ENCODE measurements at places on chromosomes 3 and 15. TPM values are rescaled to one million over a fixed set of nuclear protein-coding genes. Genes with fewer than 3 reads are reported as not detected.

DNA sequence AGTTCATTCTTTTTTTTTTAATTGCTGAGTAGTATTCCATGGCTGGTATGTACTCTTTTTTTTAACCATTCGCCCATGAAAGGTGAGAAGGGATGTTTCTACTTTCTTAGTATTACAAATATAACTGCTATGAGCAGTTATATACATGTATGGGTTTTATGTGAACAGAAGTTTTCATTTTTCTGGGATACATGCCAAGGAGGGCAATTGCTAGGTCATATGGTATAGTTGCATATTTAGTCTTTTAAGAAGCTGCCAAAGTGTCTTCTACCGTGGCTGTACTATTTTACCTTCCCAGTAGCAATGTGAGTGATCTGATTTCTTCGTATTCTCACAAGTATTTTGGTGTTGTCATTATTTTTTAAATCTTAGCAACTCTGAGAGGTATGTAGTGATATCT, 11.2 kb upstream of the KLHL40 start:
- no peak overlapping the region for H3K27ac ChIP-seq
- no peak overlapping the region for H3K4me3 ChIP-seq
- DNase-seq = no peak
- no peaks in the 10 kb centered on the region for H3K4me1 ChIP-seq

GRCh38 chr3:157174290-157174648, 14.3 kb upstream of the CCNL1 start:
- no peaks in the 10 kb centered on the region for H3K27me3 ChIP-seq
- no peak for DNase-seq
- peaks cover 18% of the 10 kb centered on the region for H3K4me1 ChIP-seq
- peak overlapping the region; percentile 95 for H3K27ac ChIP-seq

The KCNAB1 gene
- 2.3 TPM for total RNA-seq

DNA sequence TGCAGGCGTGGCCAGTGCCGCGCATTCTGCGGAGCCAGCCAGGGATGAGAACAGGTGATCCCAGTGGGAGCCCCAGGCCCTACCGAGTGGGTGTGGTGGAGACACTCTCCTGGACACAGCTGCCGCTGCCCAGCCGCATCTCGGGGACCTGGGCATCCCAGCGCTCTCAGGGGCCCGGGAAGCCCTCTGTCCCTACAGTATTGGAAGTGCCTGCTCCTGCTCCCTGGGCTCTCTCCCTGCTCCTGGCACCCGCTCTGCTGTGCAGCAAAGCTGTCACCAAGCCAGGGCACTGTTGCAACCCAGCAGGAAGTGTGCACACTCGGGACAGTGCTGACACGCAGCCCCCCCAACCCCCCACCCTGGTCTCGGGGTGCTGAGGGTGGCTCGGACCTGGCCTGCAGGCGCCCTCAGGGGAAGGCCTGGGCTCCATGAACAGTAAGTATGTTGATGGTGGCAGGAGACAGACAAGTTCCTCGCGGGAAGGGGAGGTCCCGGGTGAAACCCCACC, 1177.4 kb upstream of the GBE1 start:
- H3K4me1 ChIP-seq = no peaks in the 10 kb centered on the region
- H3K27me3 ChIP-seq = no peaks in the 10 kb centered on the region
- H3K36me3 ChIP-seq = no peaks in the 10 kb centered on the region
- H3K4me3 ChIP-seq = no peak overlapping the region

The CD47 gene
- 43.1 TPM for total RNA-seq

DNA sequence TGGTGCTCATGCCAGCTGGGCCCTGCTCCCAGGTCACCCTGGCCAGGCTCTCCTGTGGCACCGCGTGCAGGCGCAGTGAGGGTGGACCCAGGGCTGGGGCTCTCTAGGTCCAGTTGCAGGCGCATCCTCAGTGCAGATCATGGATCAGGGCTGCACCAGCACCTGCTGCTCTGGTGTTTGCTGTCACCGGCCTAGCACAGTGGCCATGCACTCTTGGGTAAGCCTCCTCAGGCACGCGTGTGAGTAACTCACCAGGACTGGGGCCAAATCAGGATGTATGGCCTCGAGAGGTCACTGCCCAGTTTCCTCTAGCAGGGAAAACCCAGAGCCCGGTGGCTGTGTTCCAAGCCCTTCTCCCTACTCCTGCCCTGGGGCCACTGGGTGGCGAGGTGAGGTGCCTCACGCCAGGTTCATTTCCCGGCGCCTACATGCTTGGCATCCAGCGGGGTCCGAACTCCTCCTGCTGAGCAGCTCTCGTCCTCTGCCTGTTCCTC, 45.5 kb upstream of the SLC41A3 start:
- peaks cover 3% of the 10 kb centered on the region for H3K4me1 ChIP-seq
- no peak overlapping the region for H3K27ac ChIP-seq
- H3K4me3 ChIP-seq = no peak overlapping the region
- no peaks in the 10 kb centered on the region for H3K36me3 ChIP-seq
- DNase-seq = peak; percentile 18

DNA sequence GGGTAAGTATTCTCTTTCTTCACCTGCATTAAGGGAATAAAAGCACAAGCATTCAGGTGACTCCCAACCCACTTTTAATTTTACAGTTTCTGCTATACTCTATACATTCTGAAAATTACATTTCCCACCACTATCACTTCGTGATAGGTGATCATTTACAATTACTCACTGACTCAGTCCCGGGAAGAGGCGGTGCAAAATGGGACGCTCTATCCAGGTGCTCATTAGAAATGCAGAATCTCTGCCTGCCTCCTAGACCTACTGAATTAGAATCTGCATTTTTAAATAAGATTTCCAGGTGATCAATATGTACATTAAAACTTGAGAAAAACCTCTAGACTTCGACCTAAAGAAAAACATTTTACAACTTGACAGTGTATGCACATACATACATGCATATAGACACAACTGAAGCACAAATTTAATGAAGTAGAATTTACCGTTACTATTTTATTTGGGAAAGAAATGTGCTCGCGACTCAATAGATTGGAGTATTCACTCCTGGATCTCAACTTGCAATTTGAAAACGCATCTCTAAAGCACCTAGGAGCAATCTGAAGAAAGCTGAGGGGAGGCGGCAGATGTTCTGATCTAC, 598 bp upstream of the TGFBR2 start:
- H3K27me3 ChIP-seq = no peaks in the 10 kb centered on the region
- no peaks in the 10 kb centered on the region for H3K36me3 ChIP-seq
- peaks cover 2% of the 10 kb centered on the region for H3K4me1 ChIP-seq
- no peak for DNase-seq
- peak overlapping the region; percentile 100 for H3K27ac ChIP-seq

The SLC49A4 gene
- 13.5 TPM for total RNA-seq

The GATM gene
- total RNA-seq = 15.7 TPM

GRCh38 chr3:35596335-35596995, 42.9 kb upstream of the ARPP21 start:
- no peak overlapping the region for H3K27ac ChIP-seq
- no peak for DNase-seq
- H3K4me1 ChIP-seq = no peaks in the 10 kb centered on the region
- H3K4me3 ChIP-seq = no peak overlapping the region
- no peaks in the 10 kb centered on the region for H3K27me3 ChIP-seq

The P3H2 gene
- 10.6 TPM for total RNA-seq

GRCh38 chr3:42763021-42763420, 10.0 kb downstream of the CCDC13 start:
- H3K27me3 ChIP-seq = no peaks in the 10 kb centered on the region
- no peak overlapping the region for H3K27ac ChIP-seq
- no peak overlapping the region for H3K4me3 ChIP-seq
- DNase-seq = no peak
- H3K36me3 ChIP-seq = no peaks in the 10 kb centered on the region

The PLA2G4D gene
- total RNA-seq = not detected

- no peaks in the 10 kb centered on the region for H3K36me3 ChIP-seq
- H3K4me1 ChIP-seq = peaks cover 42% of the 10 kb centered on the region
- H3K27ac ChIP-seq = peak overlapping the region; percentile 59
- H3K27me3 ChIP-seq = no peaks in the 10 kb centered on the region
- H3K4me3 ChIP-seq = no peak overlapping the region
- DNase-seq = peak; percentile 48
Observed at GRCh38 chr15:63858881-63859280, 25.1 kb upstream of the HERC1 start.

The HTR3E gene
- not detected for total RNA-seq

GRCh38 chr15:97115761-97116070, 785.2 kb downstream of the NR2F2 start:
- H3K27me3 ChIP-seq = no peaks in the 10 kb centered on the region
- no peaks in the 10 kb centered on the region for H3K36me3 ChIP-seq
- no peaks in the 10 kb centered on the region for H3K4me1 ChIP-seq
- DNase-seq = no peak
- no peak overlapping the region for H3K4me3 ChIP-seq

DNA sequence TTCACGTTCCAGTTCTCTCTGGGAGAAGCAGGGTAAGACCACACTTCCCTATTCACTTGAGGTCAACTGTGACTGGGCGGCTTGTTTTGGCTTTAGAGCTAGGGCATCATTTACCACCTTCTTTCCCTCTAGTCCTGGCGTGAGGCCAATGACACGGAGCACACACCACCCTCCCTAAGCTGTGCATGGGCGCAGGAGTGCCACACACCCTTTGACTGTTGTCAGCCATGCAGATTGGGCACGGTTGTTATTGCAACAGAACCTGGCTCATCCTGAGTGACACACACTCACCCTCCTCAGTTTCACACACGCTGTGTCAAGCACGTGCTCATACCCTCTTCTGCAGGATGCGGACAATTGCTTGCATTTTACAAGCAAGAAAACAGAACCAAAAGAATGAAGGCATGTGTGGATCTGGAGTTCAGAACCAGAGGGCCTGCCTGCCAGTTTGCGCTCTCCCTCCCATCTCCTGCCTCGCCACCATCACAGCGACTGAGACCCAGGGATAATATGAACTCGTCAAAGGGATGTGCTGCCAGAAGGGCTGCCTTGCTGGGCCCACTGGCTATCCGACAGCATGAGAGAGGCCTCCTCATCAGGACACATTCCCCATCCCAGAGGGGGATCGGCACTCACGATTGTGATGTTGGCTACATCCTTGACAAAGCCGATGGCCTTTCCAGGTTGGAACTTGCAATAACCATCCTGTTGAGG, 17.6 kb downstream of the CTSH start:
- no peak overlapping the region for H3K4me3 ChIP-seq
- no peak overlapping the region for H3K27ac ChIP-seq
- H3K36me3 ChIP-seq = no peaks in the 10 kb centered on the region
- H3K4me1 ChIP-seq = peaks cover 17% of the 10 kb centered on the region
- DNase-seq = no peak

The FGF12 gene
- 308 TPM for total RNA-seq

The TRH gene
- not detected for total RNA-seq

The LXN gene
- total RNA-seq = 10.0 TPM

GRCh38 chr3:115525731-115526130, 97.6 kb upstream of the GAP43 start:
- no peak overlapping the region for H3K4me3 ChIP-seq
- H3K27ac ChIP-seq = no peak overlapping the region
- no peak for DNase-seq
- no peaks in the 10 kb centered on the region for H3K36me3 ChIP-seq
- H3K27me3 ChIP-seq = no peaks in the 10 kb centered on the region
- no peaks in the 10 kb centered on the region for H3K4me1 ChIP-seq

DNA sequence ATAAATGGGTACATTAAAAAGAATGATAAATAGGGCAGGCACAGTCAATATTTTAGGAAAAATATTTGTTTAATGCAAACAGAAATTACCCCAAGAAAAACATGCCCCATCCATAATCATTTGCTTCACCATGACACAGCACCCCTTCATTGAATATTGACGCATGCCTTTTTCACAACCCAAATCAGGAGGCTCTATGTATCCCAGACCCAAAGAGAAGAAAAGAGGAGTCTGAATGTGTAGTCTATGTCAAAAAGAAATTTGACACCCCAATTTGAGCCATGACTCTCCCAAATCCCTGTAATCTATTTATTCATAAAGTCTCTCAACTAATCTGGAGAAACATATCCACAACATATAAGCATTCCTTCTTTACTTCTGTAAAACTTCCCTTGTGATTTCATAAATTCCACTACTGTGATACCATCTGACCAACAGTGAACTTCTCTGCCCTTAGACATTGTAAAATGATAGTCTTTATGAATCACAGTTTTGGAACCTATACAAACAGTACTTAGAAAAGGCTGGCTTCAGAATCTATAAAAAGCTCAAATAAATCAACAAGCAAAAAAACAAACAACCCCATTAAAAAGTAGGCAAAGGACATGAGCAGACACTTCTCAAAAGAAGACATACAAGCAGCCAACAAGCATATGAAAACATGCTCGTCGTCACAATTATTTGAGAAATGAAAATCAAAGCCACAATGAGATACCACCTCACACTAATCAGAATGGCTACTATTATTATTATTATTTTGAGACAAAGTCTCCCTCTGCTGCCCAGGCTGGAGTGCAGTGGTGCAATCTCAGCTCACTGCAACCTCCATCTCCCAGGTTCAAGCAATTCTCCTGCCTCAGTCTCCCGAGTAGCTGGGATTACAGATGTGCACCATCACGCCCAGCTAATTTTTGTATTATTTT, 53.4 kb upstream of the XRN1 start:
- H3K27me3 ChIP-seq = no peaks in the 10 kb centered on the region
- H3K4me1 ChIP-seq = no peaks in the 10 kb centered on the region
- H3K27ac ChIP-seq = no peak overlapping the region
- no peak for DNase-seq
- H3K4me3 ChIP-seq = no peak overlapping the region
- no peaks in the 10 kb centered on the region for H3K36me3 ChIP-seq

DNA sequence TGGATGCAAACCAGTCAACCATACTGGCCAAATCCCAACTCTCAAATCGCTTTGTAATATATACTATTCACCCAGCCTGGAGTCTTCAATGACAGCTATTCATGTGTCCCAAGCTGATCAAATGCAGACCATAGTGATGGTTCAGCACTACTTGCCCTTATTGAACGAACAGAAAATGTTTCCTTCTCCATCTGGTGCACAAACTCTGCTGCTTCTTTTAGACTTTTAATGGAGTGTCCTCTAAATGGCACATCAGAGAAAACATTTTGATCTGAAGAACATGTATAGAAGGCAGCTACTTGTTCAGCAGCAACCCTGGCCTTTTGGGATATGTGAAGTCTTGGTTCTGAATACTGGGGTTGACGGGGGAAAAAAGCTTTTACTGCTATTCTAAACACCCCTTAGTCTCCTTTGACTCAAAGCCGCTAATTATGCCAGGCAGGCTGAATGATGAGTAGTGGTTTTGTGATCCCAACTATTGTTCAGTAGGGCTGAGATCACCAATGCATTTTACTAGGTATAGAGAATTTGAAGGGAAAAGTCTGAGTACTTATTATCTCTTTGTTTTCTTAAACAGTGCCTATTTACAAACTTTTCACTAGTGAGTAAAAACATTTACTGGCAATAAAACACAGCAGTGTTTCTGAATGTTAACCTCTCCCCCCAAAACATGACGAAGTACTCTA, 781.2 kb downstream of the ROBO1 start:
- H3K27me3 ChIP-seq = no peaks in the 10 kb centered on the region
- H3K4me1 ChIP-seq = no peaks in the 10 kb centered on the region
- H3K36me3 ChIP-seq = no peaks in the 10 kb centered on the region
- DNase-seq = no peak
- no peak overlapping the region for H3K27ac ChIP-seq
- H3K4me3 ChIP-seq = no peak overlapping the region

GRCh38 chr3:144142151-144142840, 170.7 kb downstream of the DIPK2A start:
- H3K27me3 ChIP-seq = no peaks in the 10 kb centered on the region
- DNase-seq = no peak
- H3K4me3 ChIP-seq = no peak overlapping the region

The ABTB1 gene
- total RNA-seq = 24.4 TPM
